RKO (cell line): ENCODE measurements at places on chromosomes 16 and 17.

- DNase-seq: no peak
These were observed 90.7 kb downstream of the AXIN2 start for GRCh38 chr17:65470783-65471182.

DNA sequence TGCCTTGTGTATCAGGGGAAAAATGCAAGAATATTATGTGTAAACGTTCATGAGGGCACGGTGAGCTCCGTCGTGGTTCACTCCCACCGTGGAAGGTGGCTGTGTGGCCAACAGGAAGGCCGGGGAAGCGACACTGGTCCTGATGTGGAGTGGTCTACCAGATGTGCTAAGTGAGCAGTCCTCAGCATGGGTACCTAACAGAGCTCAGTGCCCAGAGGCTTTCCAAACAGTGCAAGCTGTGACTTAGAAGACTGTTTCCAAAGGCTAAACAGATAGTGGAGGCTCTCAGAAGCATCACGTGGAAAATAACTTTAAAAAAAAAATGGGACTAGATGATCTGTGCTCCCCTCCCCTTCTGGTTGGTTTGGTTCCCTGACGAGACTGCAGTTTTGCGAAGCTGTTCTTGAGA, 199.3 kb upstream of the CHMP6 start:
- no peak for DNase-seq

GRCh38 chr16:60882816-60883215, 1153.4 kb downstream of the CDH8 start:
- DNase-seq: no peak

- DNase-seq: no peak
These were observed 40.5 kb downstream of the LCMT1 start for GRCh38 chr16:25151996-25152395.
